ENCODE measurements at places on chromosomes 11 and 22.

- no peak for DNase-seq
Observed at GRCh38 chr11:109747839-109748238, 325.8 kb downstream of the C11orf87 start.

GRCh38 chr22:17797721-17798559, 23.7 kb upstream of the BID start:
- no peak for DNase-seq

- DNase-seq, result no peak
Observed at GRCh38 chr11:404551-405264, 10.1 kb downstream of the SIGIRR start.

DNA sequence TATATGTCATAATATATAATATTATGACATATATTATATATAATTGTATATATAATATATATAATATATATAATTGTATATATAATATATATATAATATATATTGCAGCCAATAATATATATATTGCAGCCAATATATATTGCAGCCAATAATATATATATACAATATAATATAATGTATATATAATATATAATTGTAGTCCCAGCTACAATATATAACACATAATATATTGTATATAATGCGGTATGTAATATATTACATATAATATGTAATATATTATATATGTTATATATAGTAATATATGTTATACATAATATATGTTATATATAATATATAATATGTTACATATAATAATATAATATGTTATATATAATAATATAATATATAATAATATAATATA, 5.8 kb upstream of the CELF1 start:
- DNase-seq, result no peak

GRCh38 chr22:19075404-19075803, 46.8 kb downstream of the DGCR2 start:
- no peak for DNase-seq
